Right ventricle myocardium inferior (tissue), 1 donor: ENCODE measurements at places on chromosomes 11 and 22.
A peak's percentile ranks its signal among the peaks of the same experiment; 100 is the strongest.

- DNase-seq, result no peak
Measured at GRCh38 chr22:44707752-44708151, 5.7 kb downstream of the PRR5 start.

DNA sequence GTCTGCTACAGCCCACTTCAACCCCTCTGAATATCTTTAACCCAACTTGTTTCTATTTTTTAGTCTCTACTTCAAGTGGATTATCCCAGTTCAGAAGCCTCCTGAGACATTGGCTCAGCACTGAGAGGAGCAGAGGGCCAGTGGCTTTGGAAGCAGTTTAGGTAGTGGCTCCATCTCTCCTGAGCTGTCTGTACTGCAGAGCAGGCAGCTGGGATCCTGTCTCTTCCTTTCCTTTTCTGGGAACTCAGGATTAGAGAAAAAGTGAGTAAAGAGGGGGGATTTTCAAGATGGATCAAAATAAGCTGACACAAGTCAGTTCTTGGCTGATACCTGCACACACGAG is 512.0 kb downstream of the OPCML start:
- DNase-seq, result no peak

DNA sequence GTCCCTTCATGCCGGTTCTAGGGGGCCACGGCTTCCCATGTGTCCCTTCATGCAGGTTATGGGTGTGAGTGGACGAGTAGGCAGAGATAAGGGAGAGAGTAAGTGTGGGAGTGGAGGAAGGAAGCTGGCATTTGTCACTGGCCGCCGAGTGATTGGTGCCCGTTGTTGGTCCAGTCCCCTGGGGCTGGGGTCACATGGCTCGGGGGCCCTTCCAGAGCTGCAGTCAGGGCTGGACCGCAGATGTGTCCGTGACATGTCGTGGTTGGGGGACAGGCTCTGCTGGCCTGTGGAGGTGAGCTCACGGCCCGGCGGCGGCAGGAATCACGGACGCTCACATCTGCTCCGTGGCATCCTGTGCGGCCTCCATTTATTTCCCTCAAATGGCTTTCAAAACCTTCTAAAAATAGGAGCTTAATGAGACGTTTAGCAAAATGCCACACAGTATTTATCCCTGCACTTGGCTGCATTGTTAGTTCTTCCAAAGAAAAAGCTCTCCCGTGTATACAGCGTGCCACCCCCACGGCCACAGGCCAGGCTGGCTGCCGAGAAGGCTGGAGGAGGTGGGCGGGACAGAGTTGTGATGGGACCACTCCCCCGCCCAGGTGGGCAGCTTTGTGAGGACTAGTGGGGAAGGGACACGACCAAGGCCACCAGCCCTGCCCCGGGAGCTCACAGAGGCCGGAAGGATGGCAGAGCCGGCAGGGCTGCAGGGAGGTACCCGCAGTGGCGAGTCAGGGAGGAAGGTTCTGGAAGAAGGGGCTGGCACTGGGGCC is 386.7 kb downstream of the TBC1D22A start:
- no peak for DNase-seq

- DNase-seq, result no peak
Measured at GRCh38 chr11:114796954-114797721, 118.8 kb downstream of the NXPE2 start.

DNA sequence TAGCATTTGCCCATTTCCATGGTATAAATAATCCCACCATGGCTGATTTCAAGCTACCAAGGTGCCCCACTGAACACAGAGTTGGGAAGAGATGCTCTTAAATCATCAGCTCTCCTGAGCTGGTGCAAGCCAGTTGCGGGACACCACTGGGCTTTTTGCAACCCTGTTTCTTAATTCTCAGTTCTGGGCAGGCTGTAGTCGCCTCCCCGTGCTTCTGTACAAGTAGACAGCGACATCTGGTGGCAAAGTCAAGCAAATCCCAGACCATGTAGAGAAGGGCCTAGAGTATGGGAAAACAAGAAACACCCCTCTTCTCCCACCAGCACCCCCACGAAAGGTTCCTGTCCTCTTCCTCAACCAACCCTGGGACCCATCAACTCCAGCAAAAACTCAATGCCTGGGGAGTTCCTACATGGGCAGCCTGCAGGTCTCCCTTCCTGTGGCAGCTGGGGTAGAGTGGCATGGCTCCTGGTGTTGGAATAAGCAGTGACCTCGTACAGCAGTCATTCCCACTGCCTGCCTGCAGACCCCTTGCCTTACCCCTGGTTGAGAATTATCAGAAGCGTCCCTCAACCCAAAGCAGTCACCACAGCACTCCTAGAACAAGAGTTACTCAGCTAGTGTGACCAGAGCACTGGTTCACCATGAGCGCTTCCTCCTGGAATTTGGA is 68.4 kb downstream of the IGLL5 start:
- peak; percentile 59 for DNase-seq

DNA sequence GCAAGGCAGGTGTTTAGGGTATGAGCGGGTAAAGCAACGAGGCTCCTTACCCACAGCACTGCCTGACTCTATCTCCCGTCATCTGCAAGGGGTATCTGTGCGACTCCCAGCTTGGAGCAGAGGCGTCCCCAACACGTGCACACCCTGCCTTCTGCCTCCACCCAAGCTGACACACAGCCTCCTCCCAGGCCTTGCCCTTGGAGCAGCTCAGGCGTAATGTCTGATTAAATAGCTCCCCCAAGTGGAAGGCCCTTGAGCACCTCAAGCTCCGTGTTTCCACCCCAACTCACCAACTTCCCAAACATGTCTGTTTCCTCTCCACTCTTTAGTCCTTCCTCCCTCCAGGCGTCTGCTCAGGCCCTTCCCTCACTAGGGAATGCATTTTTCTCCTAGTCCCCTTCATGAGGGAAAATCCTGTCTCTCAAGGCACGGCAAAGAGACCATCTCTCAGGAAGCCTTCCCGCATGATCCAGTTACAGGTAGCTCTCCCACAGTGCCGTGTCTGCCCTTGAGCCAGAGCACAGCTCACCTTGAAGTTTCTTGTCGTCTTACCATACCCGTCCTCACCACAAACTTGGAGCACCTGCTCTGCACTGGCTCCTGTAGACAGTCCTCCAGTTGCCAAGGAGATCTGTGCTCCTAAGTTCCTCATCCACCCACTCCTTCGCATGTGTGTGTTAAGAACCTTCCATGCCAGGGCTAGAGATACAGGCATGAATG is 15.8 kb downstream of the CYB5R2 start:
- peak; percentile 77 for DNase-seq

- no peak for DNase-seq
Measured at GRCh38 chr22:24726848-24727217, 47.7 kb downstream of the PIWIL3 start.

- DNase-seq, result no peak
Measured at GRCh38 chr11:103904324-103904667, 132.1 kb upstream of the DDI1 start.

DNA sequence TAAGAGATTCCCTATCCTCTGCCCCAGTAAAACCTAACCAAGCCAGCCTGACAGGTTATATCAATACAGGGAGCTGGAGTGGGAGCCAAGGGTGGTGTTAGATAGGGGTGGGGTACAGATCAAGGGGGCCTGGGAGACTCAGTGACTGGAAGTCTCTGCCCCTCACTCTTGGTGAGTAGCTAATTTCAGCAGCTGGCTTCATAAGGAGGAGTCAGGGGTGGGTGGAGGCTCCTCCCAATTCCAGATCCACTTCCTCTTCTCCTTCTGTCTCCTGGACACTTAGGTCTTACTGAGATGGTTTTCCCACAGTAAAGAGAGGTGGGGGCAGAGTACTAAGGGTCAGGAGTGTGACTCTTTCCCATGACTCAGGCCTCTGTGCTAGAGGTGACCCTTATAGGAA is 1.1 kb upstream of the VSIG2 start:
- DNase-seq, result no peak

- no peak for DNase-seq
Measured at GRCh38 chr11:102220728-102221467, 96.4 kb upstream of the BIRC3 start.

- no peak for DNase-seq
Measured at GRCh38 chr11:10208131-10208575, 85.9 kb downstream of the SBF2 start.

DNA sequence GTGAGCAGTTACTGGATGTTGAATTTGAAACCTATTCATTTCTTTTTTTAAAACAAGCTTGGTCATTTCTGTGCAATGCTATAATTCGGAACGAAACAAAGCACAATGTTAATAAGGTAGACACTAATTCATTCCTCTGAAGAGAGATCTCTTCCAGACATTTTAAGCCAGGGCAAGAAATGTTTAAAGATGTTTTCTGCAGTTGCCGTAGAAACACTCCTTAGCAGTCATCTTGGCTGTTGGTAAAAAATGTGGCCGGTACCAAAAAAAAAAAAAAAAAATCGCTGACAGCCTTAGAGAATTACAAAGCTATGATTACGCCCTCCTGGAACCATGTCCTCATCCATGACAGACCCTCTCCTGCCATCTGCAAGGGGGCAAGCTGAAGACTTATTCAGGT is 66.4 kb upstream of the TTC12 start:
- DNase-seq, result no peak

- DNase-seq, result no peak
Measured at GRCh38 chr11:121420398-121420797, 31.7 kb upstream of the SORL1 start.

GRCh38 chr11:124724979-124725718 is 14.6 kb upstream of the NRGN start:
- no peak for DNase-seq

DNA sequence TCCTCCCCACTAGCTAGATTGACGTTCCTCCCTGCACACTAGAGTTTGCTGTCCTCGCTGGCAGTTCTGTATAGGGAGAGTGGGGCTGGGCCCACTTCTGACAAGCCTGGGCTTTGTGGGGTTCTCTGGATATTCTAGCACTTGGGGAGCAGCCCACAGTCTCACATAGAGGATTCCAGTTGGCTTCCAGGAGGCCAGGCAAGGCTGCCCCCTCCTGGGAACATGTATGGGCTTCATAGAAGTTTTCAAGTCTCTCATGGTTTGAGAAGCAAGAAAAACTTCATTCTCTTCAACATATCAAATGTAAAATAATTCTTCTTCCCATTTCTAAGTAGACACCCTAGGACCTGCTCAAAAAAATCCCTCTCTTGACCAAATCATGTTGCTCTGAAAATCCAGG is 87.5 kb downstream of the NAV2 start:
- no peak for DNase-seq

DNA sequence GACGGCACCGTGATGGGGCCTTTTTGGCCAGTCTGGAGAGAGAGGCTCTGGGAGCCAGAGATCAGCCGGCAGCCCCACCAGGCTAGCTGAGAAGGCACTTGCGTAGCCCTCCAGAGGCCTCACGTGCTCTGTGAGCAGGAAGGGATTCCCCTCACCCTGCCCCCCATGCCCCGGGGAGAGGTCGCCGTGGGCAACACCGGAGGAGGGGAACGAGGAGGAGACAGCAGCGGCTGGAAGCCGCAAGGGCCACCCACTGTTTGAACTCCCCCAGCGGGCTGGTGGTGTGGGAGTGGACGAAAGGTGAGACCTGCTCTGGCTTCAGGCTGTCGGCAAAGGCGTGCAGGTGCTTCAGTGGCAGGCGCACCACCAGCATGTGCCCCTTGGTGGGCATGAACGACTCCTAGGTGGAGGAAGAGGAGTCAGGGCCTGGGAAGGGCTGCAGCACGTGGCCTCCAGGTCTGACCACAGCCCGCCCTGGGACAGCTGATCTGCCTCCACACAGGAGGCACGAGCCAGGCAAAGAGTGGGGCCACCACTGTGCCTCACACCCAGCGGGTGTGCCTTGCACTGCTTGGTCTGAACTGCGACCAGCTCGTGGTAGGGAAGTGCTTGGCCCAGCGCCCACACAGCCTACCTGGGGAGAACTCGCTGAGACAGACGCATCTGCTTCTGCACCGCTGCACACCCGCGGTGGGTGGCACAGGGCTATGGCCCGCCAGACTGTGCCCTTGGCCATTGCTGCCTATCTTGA is 99.9 kb downstream of the MED15 start:
- no peak for DNase-seq

DNA sequence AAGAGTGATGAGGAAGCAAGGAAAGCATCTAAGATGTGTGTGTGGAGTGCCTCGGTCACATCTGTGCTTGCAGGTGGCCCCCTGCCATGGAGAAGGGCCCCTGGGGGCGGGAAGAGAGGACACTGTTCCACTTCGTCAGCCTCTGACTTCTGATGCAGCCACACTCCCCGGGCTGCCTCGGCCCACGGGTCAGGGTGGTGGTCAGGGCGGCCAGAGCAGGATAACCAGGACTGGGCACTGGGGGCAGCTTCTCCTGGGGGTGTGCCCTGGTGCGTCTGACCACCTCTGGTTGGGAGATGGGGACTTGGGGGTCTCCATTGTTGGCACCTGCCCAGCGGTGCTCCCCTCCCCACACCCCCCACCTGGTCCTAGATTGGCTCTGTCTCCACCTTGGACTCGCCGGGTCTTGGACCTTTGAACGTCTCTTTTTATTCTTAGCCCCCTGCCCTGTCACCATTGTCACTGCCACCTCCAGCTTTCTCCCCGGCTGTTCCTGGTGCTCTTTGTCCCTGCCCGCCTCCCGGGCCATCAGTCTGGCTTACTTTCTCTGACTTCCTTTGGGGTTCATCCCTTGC is 114.4 kb downstream of the KIAA1671 start:
- no peak for DNase-seq

GRCh38 chr11:60803273-60803936 is 18.3 kb downstream of the MS4A10 start:
- DNase-seq, result no peak

DNA sequence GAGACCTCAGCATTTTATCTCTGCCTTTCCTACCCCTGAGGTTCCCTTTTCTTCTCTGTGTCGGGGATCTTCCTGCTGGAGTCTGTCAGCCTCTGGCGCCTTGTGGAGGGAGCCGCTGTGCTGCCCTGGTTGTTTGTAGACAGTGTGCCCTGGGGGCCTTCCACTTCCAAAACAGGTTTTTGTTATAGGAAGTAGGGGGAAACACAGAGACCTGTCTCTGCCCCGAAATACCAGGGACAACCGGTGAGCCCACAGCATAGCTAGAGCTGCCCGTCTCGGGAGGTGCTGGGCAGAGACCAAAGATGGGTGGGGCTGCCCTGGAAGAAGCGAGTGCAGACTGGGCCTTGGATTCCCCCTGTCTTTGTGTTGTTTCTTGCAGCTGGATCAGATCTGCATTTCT is 8.0 kb downstream of the NCAPH2 start:
- no peak for DNase-seq

GRCh38 chr22:37095113-37095512 is 14.4 kb downstream of the TMPRSS6 start:
- DNase-seq, result no peak

DNA sequence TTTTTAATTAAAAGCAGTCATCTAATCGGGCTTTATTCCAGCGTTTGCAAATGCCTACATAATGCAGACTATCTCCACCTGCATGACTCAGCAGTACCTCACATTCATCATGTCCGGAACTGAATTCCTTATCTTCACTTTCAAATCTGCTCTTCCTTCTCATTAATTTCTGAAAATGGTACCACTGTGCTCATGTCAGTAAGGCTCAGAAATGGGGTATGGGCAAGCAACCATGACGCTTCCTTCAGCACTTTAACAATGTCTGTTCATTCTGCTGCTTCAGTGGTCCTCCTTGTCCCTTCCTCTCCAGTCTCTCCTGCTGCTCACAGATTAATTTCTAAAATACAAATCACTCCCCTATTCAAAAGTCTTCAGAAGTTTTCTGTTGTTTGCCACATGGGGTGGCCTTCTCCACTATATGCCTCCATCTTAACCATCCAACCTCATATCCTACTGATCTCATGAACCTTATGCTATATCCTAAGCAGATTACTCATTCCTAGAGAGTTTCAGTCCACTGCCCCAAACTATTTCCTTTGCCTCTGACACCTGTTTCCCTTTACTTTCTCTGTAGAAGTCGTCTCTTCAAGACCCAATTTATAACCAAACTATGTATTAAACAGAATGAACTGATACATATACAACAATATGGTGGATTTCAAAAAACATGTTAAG is 7.0 kb downstream of the GTF2H1 start:
- no peak for DNase-seq
